Stimulated activated CD8-positive, alpha-beta memory T cell treated with anti-CD3 and anti-CD28 coated beads, Interleukin-2, amount 100 ng/mL, for 48 hours (primary cell): ENCODE measurements at places on chromosomes 6 and 20.

DNA sequence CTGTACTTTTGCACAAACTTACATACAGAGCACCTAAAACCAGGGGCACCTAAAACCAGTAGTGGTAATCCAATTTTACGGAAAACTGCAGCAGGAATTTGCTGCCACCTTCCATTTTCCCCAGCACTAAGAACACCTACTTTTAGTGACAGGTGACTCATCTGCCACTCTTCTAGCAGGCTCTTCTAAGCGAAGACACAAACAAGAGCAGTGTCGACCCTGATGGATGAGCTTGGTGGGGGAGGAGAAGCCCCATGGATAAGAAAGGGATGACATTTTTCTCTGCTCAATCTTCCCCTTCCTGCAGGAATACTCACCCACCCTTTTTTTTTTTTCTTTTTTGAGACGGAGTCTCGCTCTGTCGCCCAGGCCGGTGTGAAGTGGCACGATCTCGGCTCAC, 116.9 kb downstream of the GMPR start:
- DNase-seq = no peak

DNA sequence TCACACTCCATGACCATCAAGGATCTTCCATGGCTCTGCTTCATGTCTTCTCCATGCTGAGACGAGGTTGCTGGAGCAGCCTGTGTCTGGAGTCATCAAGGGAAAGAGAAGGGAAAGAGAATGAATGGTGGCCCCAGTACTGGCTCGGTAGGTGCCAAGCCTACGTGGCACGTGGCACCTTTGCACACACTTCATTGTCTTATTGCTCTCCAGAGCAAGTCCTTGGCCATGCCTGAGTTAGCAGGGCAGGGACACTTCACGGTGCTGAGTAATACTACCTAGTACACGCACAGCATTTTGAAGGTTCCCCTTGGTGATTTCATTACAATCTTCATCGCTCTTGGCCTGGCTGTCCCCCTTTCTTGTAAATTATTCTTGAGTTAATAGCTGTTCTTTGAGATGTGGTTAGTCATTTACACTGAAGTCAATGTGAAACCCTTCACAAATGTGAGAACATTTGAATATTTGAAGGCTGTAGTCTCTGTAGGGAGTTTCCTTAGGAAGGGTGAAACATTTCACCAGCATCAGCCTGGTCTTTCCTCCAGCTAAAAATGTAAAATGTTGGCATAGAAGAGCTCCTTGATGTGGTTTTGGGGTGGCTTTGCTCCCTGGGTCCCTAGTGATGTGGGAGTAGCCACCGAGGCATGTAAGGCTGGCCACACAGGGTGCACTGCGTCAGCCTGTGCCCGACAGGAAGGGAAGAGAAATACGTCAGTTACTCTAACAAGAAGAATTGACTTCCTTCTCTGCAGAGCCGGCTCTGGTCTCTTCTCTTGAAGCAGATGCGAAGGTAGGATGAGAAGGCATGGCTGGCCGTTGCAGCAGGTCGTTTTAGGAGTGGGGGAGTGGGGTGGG, at the start of gene SYTL3:
TSS of gene SYTL3 (plus strand) at position 766 of the 855 bp plus-strand sequence. CDS start 13,215 bp downstream, outside the sequence.
- peak; percentile 65 for DNase-seq

GRCh38 chr6:8983202-8983688, 547.9 kb upstream of the SLC35B3 start:
- peak; percentile 14 for DNase-seq

DNA sequence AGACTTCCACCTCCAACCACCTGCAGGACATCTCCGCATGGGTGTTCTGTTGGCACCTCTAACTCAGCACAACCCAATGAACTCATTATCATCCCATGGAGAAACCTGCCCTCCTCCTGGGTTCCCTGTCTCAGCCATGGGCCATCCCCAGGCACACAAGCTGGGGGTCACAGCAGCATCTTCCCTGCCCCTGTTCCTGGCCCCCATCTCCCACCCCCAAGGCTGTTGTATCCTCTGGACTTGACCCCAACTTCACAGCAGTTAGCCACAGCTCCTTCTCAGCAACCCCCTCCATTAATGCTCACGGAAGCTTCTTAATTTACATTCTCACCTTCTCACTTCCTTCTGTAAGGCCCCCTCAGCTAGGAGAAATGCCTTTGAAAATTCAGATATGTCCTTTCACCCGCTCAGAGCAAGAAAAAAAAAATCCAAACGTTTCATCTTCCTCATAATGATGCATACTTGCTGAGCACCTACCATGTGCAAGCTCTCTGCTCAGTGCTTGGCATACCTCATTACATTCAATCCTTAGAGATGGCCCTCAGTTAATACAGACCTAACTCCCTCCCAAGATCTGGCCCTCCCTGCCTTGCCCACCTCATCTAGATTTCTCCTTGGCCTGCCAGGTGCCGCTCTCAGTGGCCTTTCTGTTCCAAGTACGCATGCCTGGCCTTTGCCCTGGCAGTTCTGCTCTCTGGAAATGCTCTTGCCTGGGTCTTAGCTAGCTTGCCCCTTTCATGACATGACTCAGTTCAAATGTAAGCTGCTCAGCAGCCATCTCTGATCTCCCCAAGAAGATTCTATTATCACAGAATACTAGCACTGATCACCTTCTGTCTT, 2.5 kb upstream of the NELFCD start:
- DNase-seq = no peak

DNA sequence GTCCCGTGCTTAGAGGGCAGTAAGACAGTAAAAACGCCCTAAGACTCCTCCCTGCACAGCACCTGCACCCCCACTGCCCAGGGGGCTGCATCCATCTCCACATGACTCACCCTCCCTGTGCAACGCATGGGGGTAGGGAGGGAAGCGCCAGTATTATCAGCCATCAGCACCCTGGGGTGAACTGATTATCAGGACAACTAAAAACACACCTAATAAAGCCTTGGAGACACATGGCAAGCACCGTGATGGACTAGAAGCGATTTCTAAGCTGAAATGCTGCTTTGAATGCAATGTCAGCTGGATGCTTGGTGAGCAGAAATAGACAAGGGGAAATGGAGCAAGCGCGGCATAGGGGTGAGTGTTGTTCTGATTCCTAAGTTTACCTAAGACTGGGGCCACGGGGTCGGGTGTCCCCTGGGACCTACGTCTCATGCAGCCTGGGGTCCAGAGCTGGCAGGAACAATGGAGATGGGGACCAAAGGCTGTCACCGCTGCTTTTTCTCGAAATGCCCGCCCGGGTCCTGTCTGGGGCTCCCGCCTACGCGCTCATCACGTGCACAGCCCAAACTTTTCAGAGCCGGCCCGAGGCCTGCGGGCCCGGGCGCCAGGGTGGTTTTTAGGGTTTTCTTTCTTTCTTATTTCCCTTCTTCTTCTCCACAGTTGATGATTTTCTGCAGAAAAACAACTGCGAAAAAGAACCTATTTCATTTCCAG, 702 bp upstream of the TNFAIP3 start:
- DNase-seq = peak; percentile 74

- DNase-seq = no peak
Observed at GRCh38 chr6:2450546-2450945, 205.1 kb upstream of the GMDS start.

DNA sequence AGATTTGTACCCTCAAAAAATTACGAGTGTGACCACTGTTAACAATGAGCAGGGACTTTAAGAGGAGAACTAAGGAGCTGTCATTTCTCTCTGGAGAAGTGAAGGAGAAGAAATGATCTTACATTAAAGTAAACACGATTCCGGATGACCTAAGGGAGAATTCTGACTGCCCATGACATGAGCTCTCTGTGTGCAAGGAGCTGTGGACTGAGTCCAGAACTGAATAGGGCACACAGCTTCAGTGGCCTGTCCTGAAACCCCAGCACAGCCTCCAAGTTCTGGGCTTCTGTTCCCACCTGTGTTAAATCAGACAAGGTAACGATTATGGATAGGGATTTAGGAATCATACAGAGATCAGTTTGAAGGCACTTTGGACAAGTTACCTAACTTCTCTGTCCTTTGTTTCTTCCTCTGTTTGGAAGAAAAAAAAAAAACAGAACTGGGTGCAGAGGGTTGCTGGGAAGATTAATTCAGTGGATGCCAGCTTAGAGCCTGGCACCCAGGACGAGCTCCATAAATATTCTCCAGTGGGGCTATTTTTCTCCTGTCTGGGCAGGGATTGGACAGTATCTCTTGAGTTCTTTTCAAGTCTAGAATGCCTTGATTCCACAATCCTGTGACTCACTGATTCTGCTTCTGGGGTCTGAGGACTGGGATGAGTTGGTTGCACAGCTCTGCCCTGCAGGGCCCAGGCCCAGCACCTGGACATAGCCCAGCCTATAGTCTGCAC, 65.7 kb downstream of the MRPL14 start:
- no peak for DNase-seq

DNA sequence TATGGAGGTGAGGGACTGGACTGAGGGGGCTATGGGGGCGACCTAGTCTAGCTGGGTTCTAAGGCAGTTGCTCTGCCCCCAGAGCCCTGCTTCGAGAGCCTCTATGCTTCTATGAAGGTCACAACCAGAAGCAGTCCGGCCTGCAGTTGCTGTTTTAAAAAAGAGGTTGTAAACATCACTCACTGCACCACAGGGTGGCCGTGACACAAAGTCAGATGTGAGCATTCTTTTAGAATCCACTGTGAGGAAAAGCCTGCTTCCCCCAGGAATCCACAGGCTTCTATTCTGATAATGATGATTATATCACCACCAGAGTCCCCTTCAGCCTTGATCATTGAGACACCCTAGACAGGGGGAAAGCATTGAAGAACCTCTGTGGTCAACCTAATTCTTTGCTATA, 229.7 kb upstream of the AGPAT4 start:
- DNase-seq = no peak

DNA sequence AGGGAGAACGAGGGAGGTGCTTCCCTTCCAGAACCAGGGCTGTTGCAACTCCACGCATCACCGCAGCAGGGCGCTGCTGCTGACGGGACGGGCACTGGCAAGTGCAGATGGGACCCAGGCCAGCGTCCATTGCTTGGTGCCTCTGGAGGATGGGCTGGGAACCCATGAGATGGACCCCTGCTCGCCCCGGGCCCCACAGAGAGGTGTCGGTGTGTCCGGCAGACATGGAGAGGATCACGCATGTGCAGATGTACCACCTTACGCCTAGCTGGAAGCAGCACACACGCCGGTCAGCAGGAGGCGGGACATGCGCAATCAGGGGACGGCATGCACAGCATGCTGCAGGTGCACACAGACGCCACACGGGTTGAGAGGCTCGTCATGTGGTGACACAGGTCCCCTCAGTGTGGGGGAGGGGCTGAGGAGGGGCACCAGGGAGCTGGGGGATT, 5.7 kb downstream of the CABLES2 start:
- no peak for DNase-seq

GRCh38 chr6:45645302-45645701, 267.6 kb upstream of the SUPT3H start:
- DNase-seq = no peak

- no peak for DNase-seq
Observed at GRCh38 chr6:164216368-164216767, 801.9 kb downstream of the QKI start.

- no peak for DNase-seq
Observed at GRCh38 chr6:53070806-53071205, 5.6 kb downstream of the FBXO9 start.
